Prostate gland (tissue), 2 donors: ENCODE measurements at places on chromosomes 12 and 14.

GRCh38 chr12:126481688-126482087 lies 1416.5 kb downstream of the AACS start:
- no peak for DNase-seq

DNA sequence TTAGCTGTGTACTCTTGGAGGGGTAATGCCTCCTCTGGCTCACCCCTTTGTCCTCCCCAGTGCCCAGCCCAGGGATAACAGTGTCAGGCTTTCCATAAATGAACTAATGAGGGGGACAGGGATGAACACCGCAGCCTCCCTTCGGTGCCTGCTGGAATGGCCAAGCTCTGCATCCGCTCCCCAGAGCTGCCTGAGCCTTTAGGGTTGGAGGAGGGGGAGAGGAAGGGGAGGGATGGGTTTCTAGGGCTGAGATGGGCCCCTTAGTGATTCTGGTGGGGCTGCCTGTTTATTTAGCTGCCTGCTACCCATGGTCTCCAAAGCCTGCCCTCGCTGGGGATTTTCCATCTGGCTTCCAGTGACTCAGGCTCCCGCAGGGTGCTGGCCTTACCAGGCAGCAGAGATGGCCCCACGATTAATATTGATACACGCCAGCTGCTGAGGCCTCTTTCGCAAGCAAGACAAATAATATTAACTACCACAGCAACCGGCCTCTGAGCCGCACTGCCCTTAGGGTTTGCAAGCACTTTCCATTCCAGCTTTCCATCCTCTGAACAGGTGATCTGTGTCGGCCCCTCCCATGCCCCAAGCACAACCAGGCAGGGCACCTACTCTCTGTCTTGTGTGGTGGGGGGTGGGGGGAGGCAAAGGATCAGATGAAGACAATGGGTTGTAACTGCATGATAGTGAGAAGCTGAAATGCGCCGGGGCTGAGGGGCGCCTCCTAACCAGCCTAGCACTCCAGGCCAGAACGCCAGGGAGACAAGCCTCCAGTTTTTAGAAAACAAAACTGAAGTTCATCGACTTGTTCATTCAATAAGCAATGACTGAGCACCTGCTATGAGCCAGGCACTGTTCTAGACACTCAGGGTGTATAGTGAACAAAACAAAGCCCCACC lies 56.7 kb downstream of the C14orf132 start:
- DNase-seq: peak; percentile 27

DNA sequence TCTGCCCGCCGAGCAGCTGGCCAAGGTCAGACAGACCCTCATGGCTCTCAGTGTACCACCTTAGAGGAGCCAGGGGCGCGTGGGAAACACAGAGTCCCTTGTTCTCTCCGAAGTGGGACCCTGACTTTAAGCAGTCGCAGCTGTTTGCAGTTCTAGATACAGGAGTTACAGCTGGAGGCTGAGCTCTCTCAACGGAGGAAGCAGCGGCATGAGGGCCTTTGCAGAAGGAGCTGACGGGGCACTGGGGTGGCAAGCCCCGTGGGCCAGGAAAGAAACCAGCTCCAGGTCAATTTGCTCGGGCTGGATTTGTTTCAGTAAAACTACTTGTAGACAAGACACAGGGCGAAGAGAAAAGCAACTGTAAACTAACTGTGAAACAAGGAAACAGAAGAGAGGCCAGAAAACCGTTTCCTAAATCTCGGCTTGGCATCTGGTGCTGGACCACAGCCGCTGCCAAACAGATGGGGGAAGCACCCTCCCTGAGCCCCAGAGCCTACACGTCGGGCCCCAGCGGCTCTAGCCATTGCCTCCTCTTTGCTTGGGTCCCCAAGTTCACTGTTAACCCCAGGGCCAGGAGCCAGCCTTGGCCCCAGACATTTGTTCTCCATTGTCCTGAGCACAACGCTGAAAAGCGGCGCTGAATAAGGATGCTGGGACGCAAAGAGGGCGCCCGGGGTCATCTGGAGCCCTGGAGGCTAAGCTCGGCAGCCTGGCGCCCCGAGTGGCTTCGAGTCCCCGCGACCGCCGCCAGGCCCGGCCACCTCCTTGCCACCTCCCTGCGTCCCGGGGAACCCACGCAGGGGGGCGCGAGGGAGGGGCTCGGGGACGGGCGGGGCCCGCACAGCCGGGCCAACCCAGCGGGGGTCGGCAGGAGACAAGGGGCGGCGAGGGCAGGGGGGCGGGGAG lies 914 bp upstream of the PACS2 start:
- DNase-seq: peak; percentile 32

DNA sequence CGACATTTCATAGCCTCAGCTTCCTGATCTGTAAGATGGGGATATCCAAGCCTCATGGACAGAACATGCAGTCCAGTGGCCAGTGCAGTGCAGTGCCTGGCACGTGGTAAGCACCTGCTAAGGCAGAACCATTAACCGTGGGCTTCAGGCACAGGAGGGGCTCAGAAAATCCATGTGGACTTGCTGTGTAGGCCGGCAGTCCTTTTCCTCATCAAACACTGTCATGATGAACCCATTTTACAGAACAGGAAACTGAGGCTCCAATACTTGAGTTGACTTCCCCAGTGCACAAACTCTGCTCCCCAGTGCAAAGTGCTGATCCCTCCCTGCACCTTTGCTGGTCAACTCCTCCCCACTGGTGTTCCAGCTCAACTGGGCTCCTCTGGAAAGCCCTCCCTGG lies 18.0 kb downstream of the TRPV4 start:
- no peak for DNase-seq

DNA sequence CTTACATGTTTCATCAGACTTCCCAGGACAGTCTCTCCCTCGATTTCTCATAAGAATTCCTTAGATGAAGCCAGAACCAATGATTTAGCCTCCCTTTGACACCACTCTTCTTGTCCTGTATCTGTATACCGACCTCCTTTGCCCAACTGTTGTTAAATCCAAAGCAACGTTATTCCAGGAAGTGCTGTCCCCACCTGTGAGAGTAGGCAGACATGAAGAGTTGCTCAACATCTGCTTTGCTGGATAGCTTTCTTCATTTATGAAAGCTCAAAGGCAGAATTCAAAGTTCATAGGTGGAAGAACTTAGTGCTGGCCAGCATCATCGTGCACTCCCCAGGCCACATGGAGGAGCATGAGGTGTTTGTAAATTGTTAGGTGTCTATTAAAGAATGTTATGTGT lies 55.6 kb downstream of the GTF2A1 start:
- no peak for DNase-seq

- no peak for DNase-seq
Measured at GRCh38 chr14:24297190-24297964, 2.2 kb downstream of the DHRS1 start.

- no peak for DNase-seq
Measured at GRCh38 chr14:63564318-63564717, 21.1 kb upstream of the PPP2R5E start.

DNA sequence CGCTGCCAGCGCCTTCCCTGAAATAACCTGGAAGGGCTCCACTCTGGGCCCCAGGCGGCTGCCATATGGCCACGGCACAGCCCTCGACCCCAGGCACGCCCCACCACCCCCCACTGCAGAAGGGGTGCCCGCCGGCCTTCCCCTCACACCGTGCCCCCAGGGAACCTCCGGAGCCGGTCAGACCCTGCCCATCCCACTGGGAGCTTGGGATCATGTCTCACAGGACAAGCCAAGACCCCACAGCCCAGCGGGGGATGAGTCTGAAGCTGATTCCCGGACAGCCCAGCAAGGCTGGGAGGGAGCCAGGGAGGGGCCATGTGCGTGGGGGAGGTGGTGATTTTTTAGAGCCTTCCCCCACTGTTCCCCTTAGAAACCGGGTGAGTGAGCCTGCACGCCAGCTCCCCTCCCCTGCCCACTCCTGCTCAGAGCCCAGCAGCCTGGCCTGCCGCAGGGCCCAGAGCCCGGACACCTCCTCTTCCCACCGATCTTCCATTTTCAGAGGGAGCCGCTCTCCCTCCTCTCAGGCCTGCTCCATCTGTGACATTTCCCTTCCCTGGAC lies 1.4 kb downstream of the RIMBP2 start:
- DNase-seq: no peak

DNA sequence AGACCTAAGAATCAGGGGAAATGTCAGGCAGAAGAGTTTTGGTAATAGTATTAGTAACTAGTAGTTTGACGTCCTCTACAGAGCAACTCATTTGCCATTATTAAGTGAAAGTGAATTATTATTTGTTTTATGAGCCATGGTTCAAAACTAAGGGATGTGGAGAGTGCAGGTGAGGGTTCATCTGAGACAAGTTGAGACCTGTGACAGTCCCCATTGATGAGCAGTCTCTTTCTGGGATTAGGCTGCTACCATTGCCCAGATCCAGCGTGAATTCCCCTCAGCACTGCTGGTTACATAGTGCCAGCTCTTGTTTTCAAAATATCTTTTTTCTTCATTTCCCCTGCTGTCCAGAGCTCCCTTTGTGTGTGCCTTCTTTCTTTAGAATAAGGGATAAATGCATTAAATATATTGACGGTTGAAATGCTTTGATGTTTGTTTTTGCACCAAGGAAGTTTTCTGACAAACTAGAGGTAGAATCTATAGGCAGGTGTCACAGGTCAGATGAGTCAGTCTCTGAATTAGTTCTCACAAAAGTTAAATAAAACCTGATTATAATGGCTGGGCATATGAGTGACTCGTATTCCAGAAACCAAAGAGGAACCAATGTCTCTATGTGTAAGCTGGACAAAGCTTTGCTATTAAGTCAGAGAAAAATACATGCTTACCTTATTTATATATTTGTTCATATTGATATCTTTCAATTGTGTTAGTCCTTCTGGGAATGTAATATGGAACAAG lies 381.4 kb downstream of the TMEM117 start:
- no peak for DNase-seq

DNA sequence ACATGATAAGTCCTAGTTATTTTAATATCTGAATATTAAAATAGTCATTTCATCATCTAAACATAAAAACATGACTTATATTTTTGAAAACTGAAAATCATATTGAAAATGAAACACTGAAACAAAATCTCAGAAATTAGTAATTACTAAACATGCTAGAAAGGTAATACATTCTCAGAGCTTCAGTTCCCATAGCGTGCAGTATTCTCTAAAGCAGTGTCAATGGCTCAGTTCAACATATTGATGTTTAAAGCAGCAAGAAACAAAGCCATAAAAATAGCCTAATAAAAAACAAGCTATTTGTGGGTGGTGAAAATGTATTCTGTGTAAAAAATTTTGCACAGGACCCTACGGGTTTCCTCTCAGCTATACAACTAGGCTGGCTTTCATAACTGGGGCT lies 1337.4 kb downstream of the FSCB start:
- DNase-seq: no peak

DNA sequence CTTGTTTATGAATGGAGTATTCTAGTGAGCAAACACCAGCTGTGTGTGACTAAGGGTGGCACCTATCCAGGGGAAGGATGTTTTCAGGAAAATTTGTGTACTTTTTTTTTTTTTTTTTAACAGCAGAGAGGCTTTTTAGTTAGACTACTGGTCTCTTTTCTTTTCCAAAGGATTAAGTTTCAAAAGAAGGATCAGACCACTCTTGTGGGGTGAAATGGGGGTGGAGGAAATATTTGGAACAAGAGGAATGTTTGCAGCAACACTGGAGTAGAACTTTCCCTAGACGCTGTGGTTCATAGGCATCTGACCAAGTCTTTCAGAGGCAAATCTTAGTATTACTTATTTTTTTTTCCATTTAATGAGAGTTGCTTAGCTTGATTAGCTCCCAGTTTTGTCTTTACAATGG lies 21.1 kb downstream of the NUBPL start:
- no peak for DNase-seq

DNA sequence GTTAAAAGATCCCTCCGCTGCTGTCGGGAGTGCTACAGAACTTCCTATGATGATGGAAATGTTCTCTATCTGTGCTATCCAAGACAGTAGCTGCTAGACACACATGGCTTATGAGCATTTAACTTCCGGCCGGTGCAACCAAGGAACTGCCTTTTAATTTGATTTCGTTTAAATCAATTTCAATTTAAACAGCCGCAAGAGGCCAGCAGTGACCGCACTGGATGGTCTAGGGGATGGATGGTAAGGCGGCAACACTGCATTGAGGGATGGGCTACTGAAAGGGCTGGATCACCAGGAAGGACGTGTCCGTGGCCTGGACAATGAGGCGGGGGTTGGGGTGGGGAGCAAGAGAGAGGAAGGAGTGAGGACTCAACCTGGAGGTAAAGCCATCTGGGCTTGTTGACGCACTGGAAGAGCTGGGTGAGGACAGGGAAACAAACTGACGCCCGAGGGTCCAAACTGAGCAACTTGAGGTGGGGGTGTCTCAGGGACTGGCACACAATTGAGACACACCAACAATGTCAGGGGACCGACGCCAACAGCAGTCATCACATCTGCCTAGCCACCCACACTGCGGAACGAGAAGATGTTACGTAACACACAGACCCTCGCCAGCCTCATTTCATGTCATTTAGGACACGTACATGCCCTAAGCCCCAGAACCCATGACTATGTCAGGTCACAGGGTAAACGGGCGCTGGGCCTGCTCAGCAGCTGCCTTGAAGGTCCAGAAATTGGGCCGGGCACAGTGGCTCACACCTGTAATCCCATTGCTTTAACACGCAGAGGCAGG lies 57.6 kb downstream of the SCARB1 start:
- DNase-seq: no peak

DNA sequence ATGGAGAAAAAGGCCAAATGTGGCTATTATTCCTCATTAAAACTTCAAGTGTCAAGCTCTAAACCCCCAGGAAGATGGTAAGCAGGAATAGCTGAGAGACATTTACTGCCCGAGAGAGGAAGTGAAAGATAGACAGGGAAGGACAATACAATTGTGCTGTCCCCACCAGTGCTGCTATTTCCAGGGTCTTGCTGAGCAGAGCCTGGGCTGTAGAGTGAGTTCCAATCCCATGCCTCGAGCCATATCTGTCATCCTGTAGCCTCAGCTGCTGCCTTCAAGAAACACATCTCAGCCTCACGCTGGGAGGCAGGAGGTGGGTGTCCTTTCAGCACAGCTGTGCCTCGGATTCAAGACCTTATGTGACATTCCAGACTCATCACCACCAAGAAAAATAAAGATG lies 114.0 kb downstream of the RPAP3 start:
- DNase-seq: no peak

GRCh38 chr12:50157259-50157658 lies 9.9 kb downstream of the CERS5 start:
- DNase-seq: no peak

- DNase-seq: no peak
Measured at GRCh38 chr14:93993382-93993781, 3.7 kb upstream of the CCDC197 start.

GRCh38 chr14:49733836-49734235 lies 34.1 kb upstream of the KLHDC2 start:
- DNase-seq: no peak

- DNase-seq: no peak
Measured at GRCh38 chr12:18747895-18748294, 10.0 kb downstream of the CAPZA3 start.

- DNase-seq: no peak
Measured at GRCh38 chr12:89992668-89993451, 284.2 kb upstream of the ATP2B1 start.

- no peak for DNase-seq
Measured at GRCh38 chr12:102023343-102023930, 38.4 kb downstream of the WASHC3 start.

GRCh38 chr14:85466678-85467077 lies 63.3 kb upstream of the FLRT2 start:
- no peak for DNase-seq

GRCh38 chr12:13311551-13311950 lies 115.0 kb downstream of the EMP1 start:
- DNase-seq: no peak

GRCh38 chr12:29737644-29738043 lies 46.1 kb downstream of the TMTC1 start:
- DNase-seq: no peak
